Endothelial cell (in vitro differentiated cells): ENCODE measurements at places on chromosomes 2 and 18.

DNA sequence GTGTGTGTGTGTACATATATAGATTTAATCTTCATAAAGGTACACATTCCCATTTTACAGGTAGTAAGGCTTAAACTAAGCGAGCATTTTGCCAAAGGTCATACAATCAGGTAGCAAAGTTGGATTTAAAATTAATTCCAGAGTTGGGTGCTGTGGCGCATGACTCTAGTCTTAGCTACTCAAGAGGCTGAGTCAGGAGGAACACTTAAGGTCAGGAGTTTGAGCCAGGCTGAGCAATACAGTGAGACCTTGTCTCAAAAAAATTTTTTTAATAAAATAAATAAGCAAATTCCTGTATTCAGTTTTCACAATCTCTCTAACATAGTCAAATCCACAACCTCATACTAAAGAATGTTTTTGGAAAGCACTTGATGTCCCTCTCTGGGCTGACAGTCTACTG lies 111.5 kb upstream of the LDLRAD4 start:
- DNase-seq: no peak

DNA sequence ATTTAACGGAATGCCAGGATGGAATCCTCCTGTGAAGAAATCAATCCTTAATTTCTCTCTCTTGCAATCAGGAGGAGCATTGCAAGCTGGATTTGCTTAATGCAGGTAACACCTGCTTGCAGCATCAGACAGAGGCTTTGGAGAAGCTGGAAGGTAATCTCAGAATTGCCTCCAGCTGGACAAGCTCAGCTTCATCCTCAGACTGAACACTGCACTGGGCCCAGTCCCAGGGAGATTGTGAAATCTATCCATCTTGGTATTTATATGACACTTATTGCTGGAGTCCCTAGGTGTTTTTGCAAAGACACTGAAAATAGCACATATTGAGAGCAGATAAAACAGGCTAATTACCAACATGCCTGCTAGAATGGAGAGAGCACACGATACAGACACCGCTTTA lies 179.4 kb upstream of the SESTD1 start:
- no peak for DNase-seq

DNA sequence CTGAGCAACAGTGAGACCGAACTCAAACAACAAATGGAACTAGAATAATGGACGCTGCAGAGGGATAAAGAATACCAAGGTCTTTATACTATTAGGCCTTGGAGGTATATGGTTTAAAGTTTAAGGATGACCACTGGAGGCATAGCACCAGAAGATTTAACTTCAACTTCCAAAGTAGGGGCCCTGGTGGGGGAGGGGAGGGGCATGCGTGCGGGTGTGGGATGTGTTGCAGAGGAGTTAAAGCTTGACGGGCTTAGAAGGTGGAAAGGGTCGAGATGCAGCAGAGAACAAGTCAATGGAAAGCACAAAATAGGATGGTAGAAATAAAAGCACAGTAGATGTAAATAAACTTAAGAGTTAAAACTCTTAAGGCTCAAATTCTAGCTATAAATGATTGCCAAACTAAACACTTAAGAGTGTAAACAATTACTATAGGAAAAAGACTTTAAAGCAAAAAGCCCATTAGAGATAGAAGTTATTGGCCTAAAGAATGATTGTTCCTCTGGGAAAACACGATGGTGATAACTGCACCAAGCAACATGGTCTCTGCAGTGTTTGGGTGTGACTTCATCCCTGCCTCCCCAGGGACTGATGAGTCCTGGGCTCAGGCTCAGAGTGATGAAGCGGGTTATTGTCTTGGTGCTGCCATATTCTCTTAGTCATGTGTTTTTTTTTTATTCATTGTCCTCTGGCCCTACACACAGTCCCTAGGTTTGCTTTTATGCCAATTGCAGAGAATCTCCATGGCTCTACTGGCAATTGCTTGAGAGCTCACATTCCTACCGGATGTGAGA lies 13.0 kb downstream of the RRM2 start:
- DNase-seq: no peak

DNA sequence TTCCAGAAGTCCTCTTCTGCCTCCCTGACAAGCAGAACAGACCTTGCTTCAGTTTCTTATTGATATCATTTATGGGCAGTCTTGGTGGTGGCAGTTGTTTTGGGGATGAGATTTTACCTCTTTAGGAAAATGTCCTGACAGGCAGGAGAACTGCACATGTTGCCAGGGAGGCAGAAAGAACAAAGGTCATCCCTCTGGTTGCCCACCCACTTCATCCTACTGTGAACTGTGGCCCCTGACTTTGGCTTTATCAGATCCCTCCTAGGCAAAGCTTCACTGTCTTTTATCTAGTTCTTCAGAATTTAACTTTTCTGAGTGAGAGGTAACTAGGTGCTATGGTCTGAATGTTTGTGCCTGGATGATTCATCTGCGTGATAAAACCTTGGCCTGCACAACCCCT lies 2071.3 kb upstream of the CELF4 start:
- no peak for DNase-seq
